ENCODE measurements at places on chromosomes 7 and 10.

- no peak for DNase-seq
These were observed 743 bp downstream of the OR2A5 start for GRCh38 chr7:144049491-144049890.

DNA sequence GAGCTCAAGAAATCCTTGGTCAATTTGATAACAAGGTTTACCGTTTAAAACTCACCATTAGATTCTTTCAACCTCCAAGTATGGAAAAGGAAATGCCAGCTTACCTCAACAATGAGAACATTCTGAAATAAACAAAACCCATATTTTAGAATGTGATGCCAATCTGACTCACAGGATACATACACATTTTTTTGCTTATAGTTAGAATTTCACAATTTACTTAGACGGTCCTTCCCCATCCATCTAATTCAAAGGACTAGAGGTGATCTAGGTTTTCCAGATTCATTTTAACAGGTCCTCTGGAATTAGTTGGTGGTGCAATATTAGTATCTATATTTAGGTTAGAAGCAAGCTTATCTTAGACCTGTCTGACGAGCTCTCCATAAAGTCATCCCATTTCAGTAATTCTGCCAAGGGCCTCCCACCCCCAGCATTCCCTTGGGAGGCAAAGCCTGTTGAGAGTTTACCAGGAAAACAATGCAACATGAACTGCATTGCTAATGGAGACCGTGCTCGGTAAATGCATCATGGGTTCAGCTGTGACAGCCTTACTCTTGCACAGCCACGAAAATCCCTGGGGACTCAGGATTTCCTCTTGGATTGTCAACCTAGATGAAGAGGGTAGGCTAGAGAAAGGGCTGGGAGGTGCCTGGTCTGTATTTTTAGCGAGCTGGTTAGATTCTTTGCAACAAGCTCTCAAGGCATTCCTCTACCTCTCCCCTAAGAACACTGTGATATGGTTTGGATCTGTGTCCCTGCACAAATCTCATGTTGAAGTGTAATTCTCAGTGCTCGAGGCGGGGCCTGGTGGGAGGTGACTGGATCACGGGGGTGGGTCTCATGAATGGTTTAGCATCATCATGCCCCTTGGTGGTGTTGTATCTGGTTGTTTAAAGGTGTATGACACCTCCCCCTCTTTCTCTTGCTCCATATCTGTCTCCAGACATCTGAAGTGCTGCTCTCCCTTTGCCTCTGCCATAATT is 93.8 kb downstream of the PRTFDC1 start:
- no peak for DNase-seq

DNA sequence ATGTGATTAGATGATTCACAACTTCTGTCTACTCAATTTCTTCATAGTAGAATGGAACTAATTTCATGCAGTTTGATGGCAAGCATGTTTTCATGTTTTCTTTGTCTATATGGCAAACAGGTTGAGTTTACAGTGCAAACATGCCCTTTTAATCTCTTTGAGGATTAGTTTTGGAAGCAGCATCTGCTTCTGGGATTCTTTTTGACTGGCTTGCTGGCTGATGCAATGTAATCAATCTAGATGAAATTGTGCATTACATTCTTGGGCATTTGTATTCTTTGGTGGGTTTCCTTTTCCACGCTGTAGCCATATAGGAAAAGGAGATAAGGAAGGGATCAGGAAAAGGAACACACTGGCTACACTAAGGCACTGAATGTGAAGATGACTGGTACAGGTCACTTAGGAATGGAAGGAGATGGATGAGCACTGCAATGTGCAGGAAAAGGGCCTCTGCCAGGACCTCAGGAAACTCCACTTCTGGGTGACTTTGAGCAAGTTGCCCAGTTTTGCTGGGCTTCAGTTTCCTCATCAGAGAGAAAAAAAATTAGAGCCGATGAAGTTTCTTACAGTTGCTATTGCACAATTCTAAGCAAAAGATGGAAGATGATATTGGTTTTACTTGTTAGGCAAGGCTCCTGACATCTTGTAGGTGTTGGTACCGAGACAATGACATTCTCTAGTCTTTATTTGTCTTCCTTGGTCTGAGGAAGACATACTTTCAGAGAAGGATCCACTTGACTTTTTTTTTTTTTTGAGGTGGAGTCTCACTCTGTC is 269.1 kb downstream of the SUGCT start:
- no peak for DNase-seq

DNA sequence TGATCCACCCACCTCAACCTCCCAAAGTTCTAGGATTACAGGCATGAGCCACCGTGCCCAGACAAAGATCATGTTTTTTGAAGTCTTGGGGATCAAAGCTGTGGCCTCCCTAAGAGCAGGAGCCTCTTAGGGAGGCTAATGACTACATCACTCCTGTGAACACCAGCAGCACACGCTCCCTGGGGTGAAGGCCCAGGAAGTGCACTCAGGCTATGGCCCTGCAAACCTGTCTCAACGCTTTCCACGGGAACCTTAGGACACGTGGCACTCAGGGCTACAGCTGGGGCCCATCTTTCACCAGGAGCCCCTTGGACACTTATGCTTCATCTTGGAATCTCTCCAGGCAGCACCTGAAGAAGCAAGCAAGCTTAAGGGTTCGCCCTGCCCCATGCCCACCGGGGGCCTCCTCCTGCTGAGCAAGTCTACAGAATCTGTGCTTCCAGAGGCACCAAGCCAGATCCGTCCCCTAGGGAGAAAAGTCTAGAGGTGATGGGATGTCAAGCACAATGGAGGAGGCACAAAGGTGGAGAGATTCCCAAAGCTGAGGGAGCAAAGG is 18.4 kb downstream of the VSTM4 start:
- DNase-seq: no peak

DNA sequence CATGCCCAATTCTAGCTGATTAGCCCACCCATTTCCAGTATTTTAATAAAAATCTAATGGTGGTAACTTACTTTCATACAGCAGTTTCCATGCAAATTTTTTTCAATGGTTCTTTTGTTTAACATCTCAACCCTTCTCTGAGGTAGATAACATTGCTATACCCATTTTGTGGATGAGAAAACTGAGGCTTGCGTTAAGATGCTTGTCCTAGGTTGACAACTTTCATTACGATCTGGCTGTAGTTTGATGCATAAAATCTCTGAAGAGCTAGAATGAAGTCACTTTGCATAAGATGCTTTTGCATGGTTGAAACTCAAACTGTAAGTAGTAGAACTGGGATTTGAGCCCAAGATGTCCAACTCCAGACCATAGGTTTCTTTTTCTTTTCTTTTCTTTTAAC is 309.5 kb upstream of the PODXL start:
- DNase-seq: no peak

- no peak for DNase-seq
These were observed 63.0 kb upstream of the MPP7 start for GRCh38 chr10:28365840-28366239.

- DNase-seq: no peak
These were observed 214.7 kb downstream of the EMX2 start for GRCh38 chr10:117757086-117757720.

GRCh38 chr7:71746006-71746405 is 614.1 kb downstream of the GALNT17 start:
- no peak for DNase-seq

GRCh38 chr7:18659746-18660145 is 164.2 kb downstream of the HDAC9 start:
- no peak for DNase-seq

DNA sequence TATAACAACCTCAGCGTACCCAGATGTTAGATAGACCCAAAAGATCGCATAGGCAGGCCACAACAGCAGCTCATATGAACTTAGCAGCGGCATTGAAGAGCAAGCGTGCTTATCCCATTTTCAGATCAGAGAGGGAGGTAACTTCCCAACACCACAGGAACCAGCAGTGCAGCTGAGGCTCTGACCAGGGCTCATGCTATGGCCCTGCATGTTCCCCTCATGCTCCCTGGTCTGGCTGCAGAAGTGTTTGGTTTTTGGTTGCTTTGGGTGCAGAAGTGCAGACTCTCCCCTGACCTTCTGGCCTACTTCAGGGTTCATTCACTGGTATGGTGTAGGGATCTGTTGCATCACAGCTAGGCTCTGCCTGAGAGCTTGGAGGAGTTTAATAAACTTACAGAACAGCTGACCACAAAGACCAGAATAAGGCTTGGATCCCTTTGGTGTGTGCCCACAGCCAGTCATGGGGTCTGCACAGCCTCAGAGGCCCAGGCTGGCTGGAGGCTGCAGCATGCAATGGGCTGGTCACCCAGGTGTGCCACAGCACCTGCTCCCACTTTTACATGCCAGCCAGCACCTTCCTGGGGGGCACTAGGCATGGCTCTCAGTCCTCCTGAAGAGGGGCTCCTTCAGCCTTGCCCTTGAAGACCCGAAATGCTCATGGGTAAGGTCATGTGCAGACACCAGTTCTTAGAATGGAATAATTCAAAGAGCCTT is 9.1 kb upstream of the CXCL12 start:
- no peak for DNase-seq

DNA sequence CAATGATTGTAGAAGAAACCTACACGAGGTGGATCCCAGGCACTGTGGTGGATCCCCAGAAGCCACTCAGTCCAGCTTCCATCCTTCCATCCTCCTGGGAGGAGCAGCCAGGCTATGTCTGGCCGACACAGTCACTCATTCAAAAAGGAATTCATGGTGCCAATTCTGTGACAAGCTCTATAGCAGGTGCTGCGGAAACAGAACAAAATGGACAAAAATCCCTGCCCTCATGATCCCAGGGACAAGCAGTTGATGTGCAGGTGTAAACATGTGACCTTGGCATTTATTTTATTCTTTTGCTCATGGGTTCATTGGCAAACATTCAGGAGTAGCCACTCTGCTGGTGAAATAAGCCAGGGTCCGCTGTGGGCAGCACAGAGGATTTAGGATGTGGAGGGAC is 49.2 kb upstream of the FGFR2 start:
- no peak for DNase-seq

DNA sequence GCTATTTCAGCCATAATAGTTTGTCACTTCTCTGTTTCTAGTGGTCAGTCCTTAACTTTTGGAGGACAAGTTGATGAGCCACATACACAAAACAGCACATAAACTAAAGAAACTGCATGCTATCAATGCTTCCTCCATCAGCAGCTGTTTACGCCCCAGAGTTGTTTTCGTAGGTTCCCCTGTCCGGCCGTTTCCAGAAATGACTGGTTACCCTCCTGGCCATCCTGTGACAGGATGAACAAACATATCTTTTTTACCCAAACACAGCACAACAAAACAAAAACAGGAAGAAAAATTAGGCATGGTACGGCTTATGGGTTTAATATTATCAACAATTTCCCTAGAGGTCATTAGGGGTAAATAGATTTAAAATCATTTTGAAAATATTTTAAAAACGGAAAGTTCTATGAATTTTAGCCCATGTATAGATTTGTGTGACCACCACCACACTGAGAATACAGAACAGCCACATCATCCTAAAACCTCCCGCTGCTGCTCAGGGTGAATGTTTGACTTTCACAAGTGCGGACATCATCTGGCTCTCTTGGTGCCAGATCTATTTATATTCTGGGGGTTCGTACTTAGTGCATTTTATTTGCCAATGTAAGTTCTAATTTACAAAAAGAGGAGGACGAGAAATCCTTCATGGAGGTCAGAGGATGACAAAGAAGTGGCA is 74.8 kb downstream of the HIPK2 start:
- DNase-seq: no peak

- DNase-seq: no peak
These were observed 586.5 kb downstream of the LRMDA start for GRCh38 chr10:76017733-76018433.

All from stimulated activated CD8-positive, alpha-beta memory T cell treated with anti-CD3 and anti-CD28 coated beads, Interleukin-7, amount 100 ng/mL, for 4 hours (primary cell).